ENCODE measurements at places on chromosomes 16 and 17.

DNA sequence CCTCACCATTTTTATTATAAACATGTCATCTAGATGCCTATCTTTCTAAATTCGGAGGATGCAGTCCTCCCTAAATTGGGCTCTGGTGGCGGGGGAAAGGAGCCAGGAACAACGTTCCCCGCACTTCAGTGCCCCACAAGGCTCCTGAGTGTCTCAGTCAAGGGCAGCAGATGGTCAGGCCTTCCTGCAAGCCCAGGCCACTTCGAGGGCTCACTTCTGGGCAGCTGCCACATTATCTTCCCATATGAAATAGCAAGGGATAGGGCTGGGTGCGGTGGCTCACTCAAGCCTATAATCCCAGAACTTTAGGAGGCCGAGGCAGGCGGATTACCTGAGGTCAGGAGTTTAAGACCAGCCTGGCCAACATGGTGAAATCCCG is 32.3 kb downstream of the FBXO31 start:
- DNase-seq: no peak

- DNase-seq: no peak
These were observed 11.1 kb downstream of the SCN4A start for GRCh38 chr17:63961355-63962212.

DNA sequence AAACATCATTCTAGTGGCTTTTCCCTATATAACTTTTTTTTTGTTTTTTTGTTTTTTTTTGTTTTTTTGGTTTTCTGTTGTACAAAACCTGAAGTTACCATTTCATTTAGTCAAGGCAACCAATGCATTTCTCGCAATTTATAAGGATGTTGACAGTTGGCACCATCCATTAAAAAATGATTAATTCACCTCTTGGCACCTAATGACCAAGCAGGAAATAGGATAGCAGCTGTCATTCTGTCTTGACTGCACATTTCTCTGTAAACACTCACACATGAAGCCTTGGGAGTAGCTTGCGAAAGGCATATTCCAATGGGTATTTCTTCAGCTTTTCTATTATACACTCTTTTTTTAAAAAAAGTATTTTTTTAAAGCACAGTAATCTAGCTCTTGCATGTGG is 77.5 kb downstream of the SYCE1L start:
- no peak for DNase-seq

DNA sequence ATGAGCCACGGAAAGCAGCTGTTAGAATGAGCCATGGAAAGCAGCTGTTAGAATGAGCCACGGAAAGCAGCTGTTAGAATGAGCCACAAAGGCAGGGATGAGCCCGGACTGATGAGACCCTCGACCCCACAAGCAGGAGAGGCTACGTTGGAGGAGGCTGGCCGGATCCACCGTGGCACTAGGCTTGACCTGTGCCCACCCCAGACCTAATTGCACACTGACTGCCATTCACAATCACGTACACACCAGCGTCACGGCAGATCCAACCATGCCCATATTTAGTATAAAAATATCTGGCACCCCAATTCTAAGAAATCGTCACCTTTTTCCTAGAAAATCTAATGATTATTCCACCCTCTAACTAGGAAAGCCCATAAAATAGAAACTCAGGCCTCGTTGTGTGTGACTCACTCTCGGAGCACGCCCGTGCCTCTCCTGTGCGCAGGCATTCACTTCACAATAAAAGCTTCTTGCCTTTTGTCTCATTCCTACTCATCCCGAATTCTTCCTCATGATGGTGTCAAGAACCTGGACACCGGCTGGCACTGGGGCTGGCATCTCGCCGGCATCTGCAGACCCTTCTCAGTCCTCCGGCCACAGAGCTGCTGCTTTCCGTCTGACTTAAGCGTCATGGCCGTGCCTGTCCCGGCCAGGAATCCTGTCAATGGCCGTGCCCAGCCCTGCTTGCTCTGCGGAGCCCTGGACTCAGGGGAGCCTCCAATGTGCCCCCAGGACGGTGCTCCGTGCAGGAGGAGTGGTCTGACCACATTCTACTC is 5.5 kb upstream of the SECTM1 start:
- DNase-seq: no peak

DNA sequence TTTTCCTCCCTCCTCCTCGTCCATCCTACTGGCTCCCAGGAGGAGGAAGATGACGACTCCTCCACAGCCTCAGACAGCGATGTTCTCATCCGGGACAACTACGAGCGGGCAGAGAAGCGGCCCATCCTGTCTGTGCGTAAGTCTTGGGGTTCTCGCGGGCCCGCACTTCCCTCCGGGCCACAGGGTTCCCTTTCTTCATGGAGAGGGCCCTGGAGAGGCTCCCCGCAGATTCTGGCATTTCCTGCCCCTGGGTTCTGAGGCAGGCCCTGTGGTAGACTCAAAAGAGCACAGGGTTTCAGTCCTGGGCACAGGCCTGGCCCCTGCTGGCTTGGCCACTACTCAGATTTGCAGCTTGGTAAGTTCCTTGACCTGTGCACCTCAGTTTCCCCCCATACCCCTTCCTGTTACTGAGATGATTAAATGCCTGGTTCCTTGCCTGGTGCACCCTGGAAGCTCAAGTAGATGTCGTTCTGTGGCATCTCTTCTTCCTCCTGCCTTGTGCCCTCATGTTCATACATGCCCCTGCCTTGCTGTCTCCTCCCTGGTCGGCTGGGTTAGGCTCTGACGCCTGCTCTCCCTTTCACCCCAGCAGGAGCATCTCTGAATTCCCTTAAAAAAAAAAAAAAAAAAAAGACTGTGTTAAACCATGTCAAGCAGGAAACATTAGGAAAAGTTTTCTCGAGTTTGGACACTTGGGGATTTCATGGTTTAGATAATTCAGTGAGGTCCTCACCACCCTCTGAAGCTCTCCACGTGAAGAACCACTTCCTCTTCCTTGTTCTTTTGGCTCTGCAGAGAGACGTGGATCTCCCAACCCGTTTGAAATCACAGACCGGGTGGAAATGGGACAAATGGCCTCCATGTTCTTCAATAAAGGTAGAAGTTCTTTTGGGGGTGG is 14.3 kb upstream of the NAT9 start:
- DNase-seq: no peak

GRCh38 chr17:20083156-20083859 is 74.1 kb downstream of the SPECC1 start:
- DNase-seq: no peak

DNA sequence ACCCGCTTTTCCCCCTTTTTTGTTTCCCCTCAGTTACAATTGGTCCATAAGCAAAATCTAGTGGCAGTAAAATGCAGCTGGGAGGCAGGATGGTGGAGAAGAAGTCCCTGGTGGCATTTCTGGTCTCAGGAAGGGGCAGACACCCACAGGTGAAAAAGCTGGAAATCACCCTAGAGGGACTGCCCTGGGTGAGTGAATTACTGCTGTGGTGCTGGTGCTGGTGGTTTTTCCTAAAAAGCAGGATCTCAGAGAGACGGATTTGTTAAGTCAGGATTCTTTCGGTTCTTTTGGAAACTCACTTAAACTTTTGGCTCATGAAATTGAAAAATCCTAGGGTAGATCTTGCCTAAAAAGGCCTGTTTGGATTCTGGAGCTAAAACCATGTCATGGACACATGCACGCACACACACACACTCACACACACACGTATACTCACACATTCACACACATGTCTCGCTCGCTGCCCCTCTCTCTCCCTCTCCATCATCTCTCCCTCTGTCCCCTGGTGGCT is 65.8 kb downstream of the NKD1 start:
- DNase-seq: no peak

- no peak for DNase-seq
These were observed 10.2 kb upstream of the SIAH1 start for GRCh38 chr16:48395375-48395774.

GRCh38 chr16:3086596-3087242 is 12.4 kb downstream of the ZSCAN10 start:
- no peak for DNase-seq

GRCh38 chr16:23283571-23283970 is 18.5 kb upstream of the SCNN1B start:
- no peak for DNase-seq

GRCh38 chr16:29824589-29825144 is 4.4 kb downstream of the MVP start:
- no peak for DNase-seq

DNA sequence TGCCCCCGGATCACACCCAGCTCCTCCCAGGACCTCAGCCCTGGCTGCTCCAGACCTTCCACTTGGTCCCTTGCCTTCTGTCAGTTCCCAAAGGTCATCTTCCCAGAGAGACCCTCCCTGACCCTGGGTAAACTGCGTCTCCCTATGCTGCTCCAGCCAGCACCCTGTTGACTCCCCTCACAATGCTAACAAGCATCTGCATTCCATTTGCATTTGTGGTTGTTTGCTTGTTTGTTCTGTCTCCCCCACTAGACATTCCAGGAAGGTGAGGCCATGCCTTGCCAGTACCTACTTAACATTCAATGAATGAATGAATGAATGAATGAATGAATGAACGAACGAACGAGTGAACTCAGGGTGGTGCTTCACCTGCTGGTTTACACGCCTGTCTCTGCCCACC is 171.2 kb downstream of the WSCD1 start:
- no peak for DNase-seq

DNA sequence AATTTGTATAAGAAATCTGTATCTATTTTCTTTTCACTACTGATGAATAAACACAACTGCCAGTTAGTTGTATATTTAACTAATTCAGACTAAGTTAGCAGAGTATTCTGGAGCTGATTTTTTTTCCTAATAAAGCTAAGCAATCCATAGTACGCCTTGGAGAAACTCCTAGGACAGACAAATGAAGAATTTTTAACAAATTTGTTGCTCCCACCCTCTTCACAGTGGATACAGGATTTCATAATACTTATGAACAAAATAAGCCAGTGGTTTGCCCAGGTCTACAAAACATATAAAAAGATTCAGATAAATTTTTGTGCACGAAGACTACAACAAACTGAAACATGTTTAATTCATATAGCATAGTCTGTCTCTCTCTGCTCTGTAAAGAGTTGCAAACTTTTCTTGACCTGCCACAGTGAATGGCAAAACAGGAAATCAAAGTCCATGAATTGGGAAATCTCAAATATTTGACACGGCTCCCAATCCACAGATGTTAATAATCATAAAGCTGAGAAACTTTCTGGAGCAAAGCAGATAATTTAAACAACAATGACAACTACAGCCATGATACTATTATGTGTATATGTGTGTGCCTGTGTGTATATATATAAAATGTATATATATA is 594 bp upstream of the ABCA6 start:
- no peak for DNase-seq

DNA sequence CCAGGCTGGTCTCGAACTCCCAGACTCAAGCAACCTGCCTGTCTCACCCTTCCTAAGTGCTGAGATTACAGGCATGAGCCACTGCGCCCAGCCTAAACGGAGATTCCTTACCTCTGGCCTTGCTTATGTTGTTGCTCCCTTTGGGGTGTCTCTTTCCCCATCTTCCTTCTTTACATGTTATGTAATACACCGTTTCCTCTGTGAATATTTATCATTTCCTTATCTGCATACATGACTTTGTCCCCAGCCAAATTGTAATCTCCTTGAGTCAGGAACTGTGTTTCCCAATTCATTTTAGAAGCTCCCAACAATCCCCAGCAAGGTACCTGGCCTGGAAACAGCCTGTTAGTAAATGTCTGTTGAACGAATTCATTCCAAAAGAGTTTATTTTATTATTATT is 15.7 kb downstream of the COPZ2 start:
- no peak for DNase-seq

DNA sequence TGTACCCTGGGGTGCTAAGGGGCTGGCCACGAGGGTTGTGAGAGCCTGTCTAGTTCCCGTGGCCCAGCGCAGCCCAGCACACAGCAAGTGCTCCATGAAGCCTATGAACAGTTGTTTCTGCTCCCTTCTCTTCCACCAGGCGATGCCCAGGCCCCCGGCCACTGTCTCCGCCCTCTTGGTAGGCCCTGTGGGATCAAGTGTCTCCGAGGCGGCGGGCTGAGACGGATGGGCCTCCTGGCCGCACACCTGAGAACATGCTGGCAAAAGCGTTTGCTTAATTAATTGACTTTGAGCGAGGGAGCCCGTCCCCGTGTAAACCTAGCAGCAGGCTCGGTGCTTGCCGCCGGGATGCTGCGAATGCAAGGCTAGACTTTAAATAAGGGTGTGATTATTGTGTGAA is 129.7 kb upstream of the GSE1 start:
- DNase-seq: no peak

DNA sequence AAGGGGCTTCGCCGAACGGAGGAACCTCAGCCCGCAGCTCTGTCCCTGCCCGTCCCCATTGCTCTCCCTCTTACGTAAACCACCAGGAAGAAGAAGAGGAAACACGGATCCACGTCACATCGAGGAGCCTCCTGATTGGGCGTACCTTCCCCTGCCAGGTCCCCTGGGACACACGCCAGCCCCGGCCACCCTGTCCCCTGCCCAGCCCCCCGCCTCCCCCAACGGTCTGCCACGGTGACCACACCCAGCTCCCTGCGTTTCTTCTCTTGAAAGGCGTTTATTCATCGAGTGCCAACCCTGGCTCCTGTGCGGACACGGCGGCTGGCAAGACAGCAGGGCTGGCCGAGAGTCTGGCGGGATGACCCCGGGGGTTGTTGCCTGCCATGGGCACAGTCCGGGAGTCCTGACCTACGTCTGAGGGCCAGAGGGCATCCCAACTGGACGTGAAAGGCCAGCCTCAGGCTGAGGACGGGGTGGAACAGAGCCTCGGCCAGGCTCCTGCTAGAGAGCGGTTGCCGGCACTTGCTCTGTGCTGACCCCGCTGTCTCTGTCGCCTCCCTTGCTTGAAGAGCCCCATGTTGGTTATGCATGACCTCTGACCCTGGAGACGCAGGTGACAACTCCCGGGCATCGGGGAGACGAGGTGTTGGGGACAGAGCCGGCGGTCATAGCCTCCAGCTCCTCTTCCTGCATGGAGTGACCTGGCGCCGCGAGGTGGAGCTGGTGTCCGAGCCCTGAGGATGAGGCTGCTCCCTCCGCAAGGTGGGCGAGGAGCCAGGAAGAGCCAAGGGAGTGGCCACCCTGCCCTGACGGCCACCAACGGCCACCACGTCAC is 40.5 kb upstream of the ACSF3 start:
- no peak for DNase-seq

Measured in stimulated activated CD4-positive, alpha-beta T cell treated with anti-CD3 and anti-CD28 coated beads, Interleukin-1b, Interleukin-23, amount 100 ng/mL, for 1 hour (primary cell).